SW480 (cell line): ENCODE measurements at places on chromosomes 5 and 9.

GRCh38 chr5:173204185-173204979, 30.6 kb downstream of the NKX2-5 start:
- DNase-seq, result no peak

DNA sequence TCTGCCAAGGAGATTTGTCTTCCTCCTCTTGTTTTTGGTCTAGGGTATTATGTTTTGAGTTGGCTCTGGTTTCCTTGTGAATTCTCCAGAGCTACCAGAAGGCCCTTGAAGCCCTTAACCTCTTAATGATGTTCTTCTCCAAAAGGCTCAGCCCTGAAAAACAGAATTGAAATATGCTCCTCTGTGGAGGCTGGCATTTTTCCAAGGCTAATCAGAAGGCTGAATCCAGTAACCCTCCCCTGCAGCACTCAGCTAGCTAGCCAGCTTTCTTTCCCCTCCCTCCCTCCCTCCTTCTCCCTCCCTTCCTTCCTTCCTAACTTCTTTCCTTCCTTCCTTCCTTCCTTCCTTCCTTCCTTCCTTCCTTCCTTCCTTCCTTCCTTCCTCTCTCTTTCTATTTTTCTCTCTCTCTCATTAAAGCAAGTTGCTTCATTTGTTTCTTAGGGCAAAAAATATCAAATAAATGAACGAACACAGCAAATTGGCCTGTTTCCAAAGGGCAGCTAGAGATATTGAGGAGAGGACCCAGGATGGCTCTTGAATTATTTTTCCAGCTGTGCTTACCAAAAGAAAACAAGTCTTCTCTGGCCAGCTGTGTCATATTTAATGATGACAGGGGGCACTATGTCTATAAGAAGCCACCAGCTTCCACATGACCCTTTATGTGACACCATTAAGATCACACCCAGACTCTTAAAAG, 38.7 kb downstream of the JAKMIP2 start:
- no peak for DNase-seq

DNA sequence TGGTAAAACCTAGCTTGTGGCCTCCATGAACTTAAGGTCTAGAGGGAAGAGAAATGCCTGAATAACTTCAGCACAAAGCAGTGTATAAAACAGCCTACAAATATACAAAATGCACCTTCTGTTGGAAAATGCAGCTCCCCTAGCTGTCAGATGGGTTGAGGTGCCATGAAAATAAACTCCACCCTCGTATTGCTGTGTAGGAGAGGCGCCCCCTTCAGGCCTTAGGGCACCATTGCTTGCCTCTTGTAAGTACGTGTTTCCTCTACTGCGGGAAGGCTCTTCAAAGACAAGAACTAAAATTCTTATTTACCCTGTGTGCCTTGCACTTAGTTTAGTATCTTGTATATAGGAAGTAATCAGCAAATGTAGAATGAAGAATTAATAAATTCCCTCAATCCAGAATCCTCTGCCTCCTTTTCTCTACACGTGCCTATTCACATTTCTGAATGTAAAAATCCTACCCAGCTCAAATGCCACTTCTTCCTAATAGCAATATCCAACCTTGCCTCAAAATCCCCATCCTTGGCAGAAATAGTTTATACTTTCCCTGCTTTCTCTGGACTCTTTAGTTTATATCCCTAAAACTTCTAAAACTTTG, 393.7 kb upstream of the PDE4D start:
- DNase-seq, result peak; percentile 40

- no peak for DNase-seq
Observed at GRCh38 chr5:124302533-124302932, 443.9 kb downstream of the ZNF608 start.

- DNase-seq, result no peak
Observed at GRCh38 chr5:3120028-3120427, 368.6 kb upstream of the IRX2 start.

- no peak for DNase-seq
Observed at GRCh38 chr5:111952555-111952954, 195.6 kb upstream of the NREP start.
